Muscle of leg (tissue), 16 donors: ENCODE measurements at places on chromosomes 6 and 20. TPM values are rescaled to one million over a fixed set of nuclear protein-coding genes. Genes with fewer than 3 reads are reported as not detected.

- no peaks in the 10 kb centered on the region for H3K4me1 ChIP-seq
- no peaks in the 10 kb centered on the region for H3K36me3 ChIP-seq
- H3K27ac ChIP-seq: no peak overlapping the region
These were observed 17.4 kb upstream of the PLCB4 start for GRCh38 chr20:9051508-9051907.

GRCh38 chr20:58891718-58892140 lies 39.2 kb downstream of the GNAS start:
- peak overlapping the region; percentile 100 for H3K27ac ChIP-seq
- H3K36me3 ChIP-seq: peaks cover 19% of the 10 kb centered on the region
- DNase-seq: peak; percentile 81
- peak overlapping the region; percentile 91 for H3K4me3 ChIP-seq
- no peaks in the 10 kb centered on the region for H3K27me3 ChIP-seq

- H3K27me3 ChIP-seq: no peaks in the 10 kb centered on the region
- no peaks in the 10 kb centered on the region for H3K36me3 ChIP-seq
- no peak overlapping the region for H3K27ac ChIP-seq
- no peak overlapping the region for H3K4me3 ChIP-seq
- DNase-seq: peak; percentile 4
These were observed 271.7 kb upstream of the CHD6 start for GRCh38 chr20:41889844-41890224.

- no peaks in the 10 kb centered on the region for H3K27me3 ChIP-seq
- no peak overlapping the region for H3K4me3 ChIP-seq
- H3K27ac ChIP-seq: no peak overlapping the region
- DNase-seq: no peak
- no peaks in the 10 kb centered on the region for H3K4me1 ChIP-seq
These were observed 295.9 kb downstream of the ADGB start for GRCh38 chr6:146894624-146895023.

CNKSR3 gene
- 14.0 TPM for total RNA-seq

DNA sequence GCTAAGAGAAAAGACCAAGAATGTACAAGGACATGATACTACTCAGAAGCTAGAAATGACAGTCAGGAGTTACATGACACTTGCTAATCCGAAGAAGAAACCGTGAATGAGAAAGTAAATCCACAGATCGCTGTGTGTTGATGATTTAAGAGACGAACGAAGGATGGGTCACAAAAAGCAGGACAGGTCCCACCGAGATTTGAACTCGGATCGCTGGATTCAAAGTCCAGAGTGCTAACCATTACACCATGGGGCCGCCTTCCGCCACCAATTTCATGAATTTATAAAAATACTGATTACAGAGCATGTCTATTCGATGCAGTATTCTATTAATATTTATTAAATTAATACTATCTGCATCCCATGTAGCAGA lies 54.0 kb upstream of the BTN3A2 start:
- peak; percentile 38 for DNase-seq
- H3K27ac ChIP-seq: no peak overlapping the region
- H3K27me3 ChIP-seq: no peaks in the 10 kb centered on the region

SYNDIG1 gene
- total RNA-seq: 2.5 TPM

GRCh38 chr6:169825558-169826225 lies 74.3 kb downstream of the ERMARD start:
- H3K27me3 ChIP-seq: peaks cover 10% of the 10 kb centered on the region
- H3K27ac ChIP-seq: no peak overlapping the region
- no peak for DNase-seq

PPP2R5D gene
- 34.7 TPM for total RNA-seq

- no peak overlapping the region for H3K4me3 ChIP-seq
- DNase-seq: peak; percentile 36
- peaks cover 13% of the 10 kb centered on the region for H3K4me1 ChIP-seq
- H3K27me3 ChIP-seq: no peaks in the 10 kb centered on the region
These were observed 18.2 kb downstream of the TMEM242 start for GRCh38 chr6:157304899-157305663.
